ENCODE measurements at places on chromosomes 3 and 15.
A peak's percentile ranks its signal among the peaks of the same experiment; 100 is the strongest.

GRCh38 chr3:127779747-127780146 lies 42.6 kb downstream of the MGLL start:
- DNase-seq, result no peak

DNA sequence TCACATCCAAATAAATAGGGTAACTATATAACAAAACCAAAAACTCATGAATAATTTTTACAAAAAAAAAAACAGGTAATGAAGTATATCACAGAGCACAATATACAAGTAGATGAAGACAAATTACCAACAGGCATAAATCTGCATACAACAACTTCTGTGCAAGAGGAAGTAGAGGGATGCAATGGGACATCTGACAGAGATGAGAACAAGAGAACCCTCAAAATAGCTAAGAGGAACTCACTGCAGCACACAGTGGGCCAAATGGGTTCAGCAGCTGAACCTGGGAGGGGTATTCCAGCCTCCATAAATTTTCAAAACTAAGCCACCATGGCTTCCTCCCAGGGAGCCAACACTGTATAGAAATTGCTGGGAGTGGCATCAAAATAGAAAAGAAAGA lies 9.6 kb upstream of the BTLA start:
- no peak for DNase-seq

DNA sequence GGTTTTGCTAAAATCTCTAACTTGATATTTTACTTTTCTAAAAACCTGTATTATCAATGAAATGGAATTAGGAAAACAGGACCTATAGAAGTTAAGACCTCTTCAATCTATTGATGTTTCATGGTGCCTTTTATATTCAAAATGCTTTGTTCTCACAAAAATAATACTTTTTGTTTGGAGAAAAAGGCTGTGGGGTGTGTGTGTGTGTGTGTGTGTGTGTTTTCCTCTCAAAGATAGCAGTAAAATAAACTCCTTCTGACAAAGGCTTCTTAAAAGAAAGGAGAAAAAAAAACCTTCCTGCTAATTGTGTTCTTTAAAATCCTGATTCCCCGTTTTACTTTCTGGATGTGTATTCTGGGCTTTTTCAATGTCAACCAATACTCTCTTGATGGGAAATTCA lies 54.5 kb downstream of the RBM6 start:
- DNase-seq, result no peak

DNA sequence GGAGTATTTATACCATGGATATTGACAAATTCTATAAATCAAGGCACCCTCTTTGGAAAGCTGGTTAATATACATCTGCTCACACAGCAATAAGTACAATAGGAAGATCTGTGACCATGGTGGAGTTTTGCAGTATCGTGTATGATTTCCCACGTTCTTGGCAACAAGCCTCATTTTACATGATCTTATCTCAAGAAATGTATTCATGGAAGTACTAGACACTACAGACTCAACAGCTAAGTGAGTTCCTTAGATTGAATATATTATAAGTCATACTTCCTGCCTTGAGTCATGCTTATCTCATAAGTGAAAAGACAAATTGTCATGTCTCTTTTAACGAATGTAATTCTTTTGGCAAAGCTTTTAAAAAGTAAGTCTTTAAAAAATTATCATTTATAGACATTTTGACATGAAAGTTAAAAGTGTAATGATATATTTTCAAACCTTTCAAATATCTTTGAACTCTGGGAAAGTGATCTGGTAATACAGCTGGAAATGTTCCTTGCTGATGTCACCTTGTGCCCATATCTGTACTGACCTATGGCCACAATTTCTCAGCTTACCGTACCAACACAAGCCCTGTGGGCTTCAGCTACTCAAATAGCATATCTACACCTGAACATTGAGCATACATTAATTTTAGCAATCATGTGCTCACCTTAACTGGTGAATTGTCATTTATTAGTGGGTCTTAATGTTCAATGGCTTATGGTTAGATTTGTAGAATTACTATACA lies 130.3 kb upstream of the TMC3 start:
- DNase-seq, result peak; percentile 26

DNA sequence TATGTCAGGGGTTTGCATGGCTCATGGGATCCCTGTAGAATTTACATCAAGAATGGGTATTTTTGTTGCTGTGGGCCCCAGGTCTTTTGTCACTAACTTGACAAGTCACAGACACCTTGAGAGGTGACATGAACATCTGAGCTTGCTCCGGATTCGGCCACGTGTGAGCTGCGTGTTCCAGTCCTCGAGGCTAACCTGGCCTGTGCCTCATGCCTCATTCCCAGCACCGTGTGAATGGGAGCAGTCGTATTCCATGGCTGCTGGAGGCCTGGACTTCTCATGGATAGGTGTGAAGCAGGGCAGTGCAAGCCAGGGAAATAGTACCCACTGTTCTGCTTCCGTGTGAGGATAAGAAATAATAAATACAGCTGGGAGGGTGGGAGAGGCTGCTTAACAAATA lies 423.5 kb downstream of the OCA2 start:
- no peak for DNase-seq

GRCh38 chr3:32148351-32148750 lies 41.9 kb downstream of the GPD1L start:
- DNase-seq, result no peak

GRCh38 chr15:99895956-99896311 lies 162.7 kb upstream of the LYSMD4 start:
- DNase-seq, result no peak

- no peak for DNase-seq
Measured at GRCh38 chr15:36970522-36970921, 129.8 kb downstream of the MEIS2 start.

- DNase-seq, result no peak
Measured at GRCh38 chr3:25581335-25581734, 83.4 kb downstream of the TOP2B start.

- peak; percentile 17 for DNase-seq
Measured at GRCh38 chr15:89367485-89368451, 33.1 kb upstream of the POLG start.
